ENCODE measurements at places on chromosomes 7 and 10.

DNA sequence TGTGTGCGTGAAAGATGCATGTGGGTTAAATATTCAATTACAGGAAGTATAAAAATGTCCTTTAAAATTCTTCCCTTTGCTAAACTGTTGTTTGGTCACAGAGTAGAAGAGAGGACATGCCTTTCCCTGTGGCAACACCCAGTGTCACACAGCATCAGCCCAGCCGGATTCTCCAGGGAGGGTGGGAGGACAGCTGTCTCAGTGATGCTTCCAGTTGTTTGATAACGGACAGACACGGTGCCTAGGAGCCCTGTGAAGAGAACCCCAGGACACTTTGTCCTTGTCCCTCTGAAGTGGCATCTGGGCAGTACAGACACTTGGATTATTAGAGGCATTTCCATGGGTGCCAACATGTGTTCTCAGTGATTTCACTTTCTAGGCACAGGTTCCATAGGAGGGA is 306.6 kb upstream of the LRGUK start:
- H3K27me3 ChIP-seq: no peaks in the 10 kb centered on the region
- H3K36me3 ChIP-seq: no peaks in the 10 kb centered on the region
- no peak overlapping the region for H3K27ac ChIP-seq
- H3K4me1 ChIP-seq: no peaks in the 10 kb centered on the region

DNA sequence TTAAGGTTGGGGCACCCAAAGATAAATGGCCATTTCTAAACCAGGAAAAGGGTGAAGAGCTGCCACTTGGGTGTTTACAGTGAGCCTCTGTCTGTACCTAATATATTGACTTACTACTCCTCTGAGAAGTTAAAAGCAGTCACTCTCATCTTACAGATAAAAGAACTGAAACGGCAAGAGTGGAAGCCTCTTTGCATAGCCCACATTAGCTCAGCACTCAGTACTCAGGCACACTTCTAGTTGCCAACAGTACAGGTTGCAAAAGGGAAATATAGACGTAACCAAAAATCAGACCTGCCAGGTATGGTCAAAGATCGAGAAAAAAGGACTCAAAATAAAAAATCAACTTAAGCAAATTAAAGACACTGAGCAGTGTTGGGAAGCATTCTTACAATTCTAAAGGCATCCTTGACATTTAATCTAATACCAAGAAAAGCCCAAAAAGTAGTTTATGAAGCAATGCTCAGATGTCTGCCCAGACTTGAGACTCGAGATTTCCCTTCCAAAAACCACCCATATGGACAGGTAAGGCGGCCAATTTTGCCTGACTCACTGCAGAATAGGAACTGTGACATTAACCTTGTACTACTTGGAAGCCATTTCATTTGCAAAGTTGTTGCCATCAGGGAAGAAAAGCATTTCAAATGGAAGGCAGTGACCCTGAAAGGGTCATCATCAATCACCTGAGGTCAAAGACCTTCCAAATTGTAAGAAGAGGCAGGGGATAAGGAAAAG is 139.3 kb downstream of the SLC25A13 start:
- H3K36me3 ChIP-seq: peaks cover 5% of the 10 kb centered on the region
- no peaks in the 10 kb centered on the region for H3K4me1 ChIP-seq
- H3K27ac ChIP-seq: no peak overlapping the region

- no peaks in the 10 kb centered on the region for H3K4me1 ChIP-seq
- H3K27me3 ChIP-seq: no peaks in the 10 kb centered on the region
These were observed 468.1 kb upstream of the NRP1 start for GRCh38 chr10:33802566-33802965.

- H3K4me3 ChIP-seq: no peak overlapping the region
- H3K36me3 ChIP-seq: no peaks in the 10 kb centered on the region
- no peak for DNase-seq
- no peaks in the 10 kb centered on the region for H3K27me3 ChIP-seq
- no peak overlapping the region for H3K27ac ChIP-seq
- peaks cover 34% of the 10 kb centered on the region for H3K4me1 ChIP-seq
These were observed 473.0 kb downstream of the RPS24 start for GRCh38 chr10:78506614-78507013.

GRCh38 chr7:43112941-43113621 is 634 bp downstream of the HECW1 start:
- no peaks in the 10 kb centered on the region for H3K36me3 ChIP-seq
- H3K4me3 ChIP-seq: peak overlapping the region; percentile 16
- peaks cover 31% of the 10 kb centered on the region for H3K27me3 ChIP-seq
- no peak for DNase-seq
- no peak overlapping the region for H3K27ac ChIP-seq

- no peaks in the 10 kb centered on the region for H3K27me3 ChIP-seq
- no peak overlapping the region for H3K4me3 ChIP-seq
- H3K36me3 ChIP-seq: no peaks in the 10 kb centered on the region
- H3K4me1 ChIP-seq: peaks cover 6% of the 10 kb centered on the region
These were observed 23.7 kb downstream of the RTKN2 start for GRCh38 chr10:62244785-62245467.

DNA sequence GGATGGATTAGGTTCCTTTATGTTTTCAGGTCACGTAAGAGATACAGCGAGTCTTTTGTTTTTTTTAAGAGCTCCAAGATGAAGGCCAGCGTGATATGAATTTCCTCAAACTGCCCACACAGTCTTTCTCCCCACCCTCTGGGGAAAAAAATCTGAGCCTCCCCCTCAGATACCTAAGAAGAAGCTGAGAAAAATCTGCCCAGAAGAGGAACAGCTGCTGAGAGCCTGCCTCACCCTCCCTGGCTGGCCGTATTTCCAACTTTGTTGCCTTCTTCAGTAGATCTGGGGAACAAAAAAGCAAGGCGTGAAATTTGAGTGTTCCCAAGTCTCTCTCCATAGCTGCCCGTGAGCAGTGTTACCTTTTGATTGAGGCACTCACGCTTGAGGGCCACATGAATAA is 208.1 kb downstream of the KIAA1217 start:
- DNase-seq: no peak
- no peak overlapping the region for H3K27ac ChIP-seq

- H3K36me3 ChIP-seq: no peaks in the 10 kb centered on the region
- H3K27me3 ChIP-seq: no peaks in the 10 kb centered on the region
- H3K27ac ChIP-seq: no peak overlapping the region
- no peak overlapping the region for H3K4me3 ChIP-seq
- DNase-seq: no peak
- peaks cover 28% of the 10 kb centered on the region for H3K4me1 ChIP-seq
These were observed 26.1 kb upstream of the AP5Z1 start for GRCh38 chr7:4749363-4749762.

DNA sequence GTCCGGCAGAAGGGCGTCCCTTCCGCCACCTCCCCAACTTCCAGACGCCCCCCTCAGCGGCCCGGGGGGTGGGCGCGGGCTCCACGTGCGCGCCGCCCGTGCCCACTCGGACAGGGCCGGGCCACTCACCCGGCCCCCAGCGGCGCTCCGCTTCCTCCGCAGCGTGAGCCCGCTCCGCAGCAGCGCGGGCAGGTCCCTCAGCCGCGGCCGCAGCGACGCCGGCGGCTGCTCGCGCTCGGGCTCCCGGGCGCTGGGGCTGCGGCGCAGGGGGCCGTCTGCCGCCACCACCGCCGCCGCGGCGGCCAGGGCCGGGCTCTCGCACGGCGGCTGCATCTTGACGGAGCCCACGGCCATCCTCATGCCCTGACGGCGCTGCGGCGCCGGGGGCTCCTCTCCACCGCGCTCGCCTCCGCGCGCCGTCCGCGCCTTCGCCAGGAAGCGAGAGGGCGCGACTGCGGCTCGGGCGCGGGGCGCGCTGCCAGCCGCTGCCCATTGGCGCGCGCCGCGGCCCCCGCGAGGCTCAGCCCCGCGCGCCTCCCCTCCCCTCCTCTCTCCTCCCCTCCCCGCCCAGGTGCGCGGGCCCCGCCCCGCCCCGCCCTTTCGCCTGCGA is at the start of gene RAPGEF5:
Gene RAPGEF5, minus strand, starts transcription at position 454 of the 610 bp plus-strand sequence. Its CDS starts 94 bp downstream, at position 360.
- H3K36me3 ChIP-seq: no peaks in the 10 kb centered on the region
- H3K4me1 ChIP-seq: no peaks in the 10 kb centered on the region
- H3K4me3 ChIP-seq: peak within 1 kb of the TSS; percentile 82
- peak within 1 kb of the TSS; percentile 75 for H3K27ac ChIP-seq

GRCh38 chr10:21069929-21070700 is 173.0 kb upstream of the NEBL start:
- H3K4me3 ChIP-seq: no peak overlapping the region
- no peak for DNase-seq
- H3K4me1 ChIP-seq: no peaks in the 10 kb centered on the region
- no peak overlapping the region for H3K27ac ChIP-seq
- H3K36me3 ChIP-seq: no peaks in the 10 kb centered on the region

DNA sequence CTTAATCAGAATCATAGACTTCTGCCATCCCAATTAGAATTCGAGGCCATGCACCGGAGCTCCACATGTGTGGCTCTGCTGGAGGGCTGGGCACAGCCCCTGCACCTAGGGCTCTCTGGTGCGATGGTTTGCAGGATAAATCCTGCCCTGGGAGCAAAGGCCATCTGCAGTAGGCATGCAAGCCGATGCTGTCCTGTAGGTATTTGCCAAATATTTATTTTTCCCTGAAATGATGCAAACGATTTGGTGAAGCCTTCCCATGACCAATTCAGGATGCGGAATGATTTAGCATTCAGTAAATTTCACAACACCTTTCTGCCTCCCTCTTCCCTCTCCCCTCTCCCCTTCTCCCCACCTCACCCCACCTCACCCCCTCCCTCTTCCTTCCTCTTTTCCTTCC is 170.6 kb downstream of the EBF3 start:
- no peak overlapping the region for H3K4me3 ChIP-seq
- no peak overlapping the region for H3K27ac ChIP-seq
- H3K27me3 ChIP-seq: no peaks in the 10 kb centered on the region
- DNase-seq: no peak
- no peaks in the 10 kb centered on the region for H3K36me3 ChIP-seq

GRCh38 chr7:155289949-155290501 is 7.7 kb upstream of the INSIG1 start:
- DNase-seq: no peak
- H3K36me3 ChIP-seq: no peaks in the 10 kb centered on the region
- no peak overlapping the region for H3K4me3 ChIP-seq
- no peaks in the 10 kb centered on the region for H3K4me1 ChIP-seq
- H3K27me3 ChIP-seq: no peaks in the 10 kb centered on the region

DNA sequence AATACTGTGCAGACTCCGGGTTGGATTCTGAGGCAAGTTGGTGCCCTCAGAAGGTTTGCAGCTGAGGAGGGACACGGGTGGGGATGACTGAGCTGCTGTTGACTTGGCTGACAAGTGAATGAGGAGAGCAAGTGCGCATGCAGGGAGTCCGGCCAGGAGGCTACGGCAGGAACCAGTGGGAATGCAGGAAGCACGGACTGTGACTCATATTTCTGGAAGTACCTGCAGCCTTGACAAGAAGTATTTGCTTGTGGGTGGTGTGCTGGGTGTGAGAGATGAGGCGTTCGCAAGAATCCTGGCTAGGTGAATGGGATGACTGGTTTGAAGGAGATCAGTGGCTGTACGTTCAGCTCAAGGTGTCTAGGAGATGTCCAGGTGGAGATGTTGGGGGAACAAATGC is 30.8 kb upstream of the FXYD4 start:
- no peak overlapping the region for H3K27ac ChIP-seq
- H3K36me3 ChIP-seq: no peaks in the 10 kb centered on the region
- H3K4me3 ChIP-seq: no peak overlapping the region
- H3K27me3 ChIP-seq: no peaks in the 10 kb centered on the region
